H1 (cell line): ENCODE measurements at places on chromosomes 7 and 10. TPM values are rescaled to one million over a fixed set of nuclear protein-coding genes. Genes with fewer than 3 reads are reported as not detected.

LLCFC1 gene
- not detected in 2 replicates for total RNA-seq

ANKRD2 gene
- not detected in 2 replicates for total RNA-seq

ZNF804B gene
- total RNA-seq: not detected in 2 replicates

OPN4 gene
- not detected in 2 replicates for total RNA-seq

MMD2 gene
- total RNA-seq: not detected in 2 replicates

HOXA5 gene
- total RNA-seq: not detected in 2 replicates

- H3K27ac ChIP-seq: no peak overlapping the region
- DNase-seq: no peak
- H3K4me3 ChIP-seq: no peak overlapping the region
- H3K36me3 ChIP-seq: no peaks in the 10 kb centered on the region
- H3K4me1 ChIP-seq: 0 out of 2 replicates have a peak, but pooled peaks cover 4% of the 10 kb centered on the region
Observed at GRCh38 chr10:71241830-71242621, 29.7 kb downstream of the UNC5B start.

DNA sequence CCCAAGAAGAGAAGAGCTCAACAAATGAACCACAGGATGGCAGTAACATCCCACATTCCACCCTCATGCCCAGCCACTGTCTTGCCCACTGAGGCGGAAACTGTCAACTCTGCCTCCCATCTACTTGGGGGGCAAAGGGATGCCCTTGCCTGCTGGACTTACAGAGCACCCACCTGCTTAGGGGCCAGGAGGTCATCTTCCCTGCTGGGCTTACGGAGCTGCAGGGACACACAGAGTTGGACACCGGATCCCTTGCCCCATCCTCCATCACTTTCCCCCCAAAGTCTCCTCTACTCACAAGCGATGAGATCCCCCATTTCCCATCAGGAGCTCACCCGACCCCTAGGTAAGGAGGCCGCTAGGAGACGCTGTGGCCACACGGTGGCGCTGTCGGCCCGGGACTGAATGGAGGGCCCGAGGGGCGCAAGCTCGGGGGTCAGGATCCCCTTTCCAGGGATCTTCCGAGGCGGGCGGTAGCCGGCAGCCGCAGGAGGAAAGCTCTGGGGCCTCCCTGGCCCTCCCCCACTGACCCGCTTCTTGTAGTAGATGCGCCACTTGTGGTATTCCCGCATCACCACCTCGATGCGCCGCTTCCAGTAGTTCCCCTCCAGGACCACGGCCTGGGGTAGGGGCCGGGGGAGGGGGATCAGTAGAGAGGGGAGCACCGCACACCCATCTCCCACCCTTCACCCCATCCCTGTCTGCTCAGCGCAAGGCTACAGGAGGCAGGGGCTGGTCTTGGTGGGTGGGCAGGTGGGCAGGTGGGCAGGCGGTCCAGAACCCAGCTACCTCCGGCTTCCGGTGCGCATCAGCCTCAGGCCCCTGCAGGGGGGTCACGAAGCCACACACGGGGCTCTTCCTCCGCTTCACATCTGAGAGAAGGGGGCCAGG is 17.3 kb downstream of the MLXIPL start:
- no peak overlapping the region for H3K27ac ChIP-seq
- no peak for DNase-seq
- H3K36me3 ChIP-seq: no peaks in the 10 kb centered on the region
- H3K4me1 ChIP-seq: peaks cover 2% of the 10 kb centered on the region

DNA sequence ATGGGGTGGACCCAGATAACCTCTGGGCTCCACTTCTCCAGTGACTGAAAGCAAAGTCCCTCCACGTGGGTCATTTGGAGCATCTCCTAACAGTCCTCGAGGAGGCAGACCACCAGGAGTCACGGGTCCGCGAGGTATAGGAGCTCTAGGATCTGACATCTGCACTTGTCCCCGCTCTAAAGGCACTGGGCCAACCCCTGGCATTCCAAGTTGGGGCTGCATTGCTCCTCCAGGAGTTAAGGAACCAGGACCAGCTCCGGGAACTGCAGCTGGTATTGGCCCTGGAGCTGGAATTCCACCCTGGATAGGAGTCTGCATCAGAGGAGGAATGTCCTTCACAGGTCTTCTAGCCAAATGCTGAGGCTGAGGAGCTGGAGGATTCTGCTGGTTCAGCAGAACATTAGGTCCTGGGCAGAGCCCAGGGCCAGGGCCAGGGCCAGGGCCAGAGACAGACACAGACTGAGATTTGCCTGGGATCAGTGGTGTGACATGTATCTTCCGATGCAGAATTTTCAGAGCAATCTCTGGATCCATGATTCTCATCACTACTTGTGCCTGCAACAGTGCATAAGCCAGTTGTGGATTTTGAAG is 827 bp downstream of the CSTF2T start:
- peak overlapping the region; percentile 100; the same call in 1 of the 2 replicates for H3K27ac ChIP-seq
- no peaks in the 10 kb centered on the region for H3K36me3 ChIP-seq
- H3K4me3 ChIP-seq: peak overlapping the region; percentile 83
- H3K4me1 ChIP-seq: peaks cover 12% of the 10 kb centered on the region
- DNase-seq: no peak

DNA sequence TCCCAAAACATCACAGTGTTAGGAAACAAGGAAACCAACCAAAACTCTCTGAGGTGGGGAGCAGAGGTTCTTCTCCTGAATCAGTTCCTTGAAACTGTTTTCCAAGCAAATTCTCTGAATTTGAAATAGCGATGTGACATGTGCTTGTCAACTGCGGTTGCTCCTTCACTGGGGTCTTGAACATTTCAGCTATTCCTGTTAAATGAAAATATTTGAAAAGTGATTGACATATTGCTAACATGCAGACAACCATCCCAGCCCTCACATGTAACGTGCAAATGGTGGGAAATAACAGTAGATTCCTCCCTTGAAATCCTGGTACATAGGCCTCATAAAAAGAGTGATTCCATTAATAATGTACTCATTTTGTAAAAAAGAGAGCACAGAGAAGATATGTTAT is 15.9 kb downstream of the MKI67 start:
- no peak overlapping the region for H3K27ac ChIP-seq
- DNase-seq: no peak
- H3K4me1 ChIP-seq: no peaks in the 10 kb centered on the region
- H3K4me3 ChIP-seq: no peak overlapping the region
- peaks cover 99% of the 10 kb centered on the region for H3K36me3 ChIP-seq

GRCh38 chr10:76201962-76202361 is 770.5 kb downstream of the LRMDA start:
- H3K36me3 ChIP-seq: no peaks in the 10 kb centered on the region
- no peak overlapping the region for H3K27ac ChIP-seq
- no peak overlapping the region for H3K4me3 ChIP-seq
- no peaks in the 10 kb centered on the region; the same call in 1 of the 2 replicates for H3K4me1 ChIP-seq
- no peaks in the 10 kb centered on the region for H3K27me3 ChIP-seq

- no peak overlapping the region for H3K27ac ChIP-seq
- no peaks in the 10 kb centered on the region for H3K36me3 ChIP-seq
- H3K27me3 ChIP-seq: peaks cover 26% of the 10 kb centered on the region
Observed at GRCh38 chr10:92241158-92241500, 49.7 kb downstream of the CPEB3 start.

- H3K27ac ChIP-seq: no peak overlapping the region
- no peaks in the 10 kb centered on the region for H3K27me3 ChIP-seq
- peaks cover 7% of the 10 kb centered on the region; the same call in 1 of the 2 replicates for H3K4me1 ChIP-seq
Observed at GRCh38 chr7:112137141-112138101, 68.8 kb downstream of the DOCK4 start.

- DNase-seq: peak; percentile 55
- H3K4me3 ChIP-seq: no peak overlapping the region
- H3K36me3 ChIP-seq: no peaks in the 10 kb centered on the region
- peaks cover 2% of the 10 kb centered on the region; the same call in 1 of the 2 replicates for H3K27me3 ChIP-seq
Observed at GRCh38 chr10:101261702-101262101, 32.4 kb upstream of the LBX1 start.

DNA sequence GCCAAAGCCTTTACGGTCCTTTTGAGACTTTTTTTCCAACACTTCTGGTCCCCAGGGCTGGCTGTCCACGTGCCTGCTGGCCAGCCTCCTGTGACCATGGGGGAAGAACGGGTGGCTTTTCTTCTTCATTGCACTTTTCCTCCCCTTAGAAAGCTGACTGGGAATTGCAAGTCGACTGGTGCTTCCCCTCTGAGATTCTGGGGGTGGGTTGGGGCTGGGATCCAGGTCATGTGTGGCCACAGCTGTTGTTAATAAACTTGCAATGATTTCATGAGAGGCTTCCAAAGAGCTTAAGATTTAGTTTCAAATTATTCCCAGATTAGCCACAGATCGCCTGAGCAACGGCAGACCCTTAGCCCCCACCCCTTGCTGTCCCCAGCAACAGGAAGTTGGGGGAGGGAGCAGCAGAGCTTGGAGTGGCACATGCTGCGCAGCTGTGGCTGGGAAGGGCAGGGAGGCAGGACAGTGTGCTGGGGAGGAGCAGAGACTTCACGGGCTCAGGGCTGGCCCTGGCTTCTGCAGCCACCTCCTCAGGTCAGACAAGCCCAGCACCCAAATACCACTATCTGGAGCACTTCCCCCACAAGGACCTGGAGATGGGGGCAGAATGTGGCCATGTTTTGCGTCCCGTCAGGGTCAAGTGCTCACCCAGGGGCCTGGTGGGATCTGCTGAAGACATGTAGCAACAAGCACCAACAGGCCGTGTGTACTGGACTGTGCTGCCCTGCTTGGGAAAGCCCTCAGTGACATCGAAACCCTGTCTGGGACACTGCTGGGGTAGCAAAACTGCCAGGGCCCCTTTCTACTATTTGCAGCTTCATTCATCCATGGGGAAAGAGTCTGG is 147.1 kb downstream of the RNF216 start:
- H3K36me3 ChIP-seq: no peaks in the 10 kb centered on the region
- H3K27ac ChIP-seq: no peak overlapping the region
- peak overlapping the region; percentile 31; the same call in 1 of the 2 replicates for H3K4me3 ChIP-seq
- peaks cover 35% of the 10 kb centered on the region for H3K4me1 ChIP-seq

DNA sequence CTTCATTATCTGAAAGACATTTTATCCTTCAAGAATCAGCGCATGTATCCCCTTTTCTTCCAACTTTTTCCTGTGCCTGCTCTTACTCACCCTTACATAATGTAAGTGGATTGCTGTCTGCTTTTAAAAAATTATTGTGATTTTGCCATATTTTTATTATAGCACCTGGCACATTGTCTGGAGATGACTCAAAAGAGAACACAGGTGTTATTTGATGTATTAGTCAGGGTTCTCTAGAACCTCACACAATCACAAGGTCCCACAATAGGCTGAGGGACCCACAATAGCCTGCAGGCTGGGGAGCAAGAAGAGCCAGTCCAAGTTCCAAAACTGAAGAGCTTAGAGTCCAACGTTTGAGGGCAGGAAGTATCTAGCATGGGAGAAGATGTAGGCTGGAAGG is 390.0 kb downstream of the EXOC4 start:
- H3K4me1 ChIP-seq: no peaks in the 10 kb centered on the region
- H3K4me3 ChIP-seq: no peak overlapping the region
- no peak for DNase-seq
- H3K27me3 ChIP-seq: no peaks in the 10 kb centered on the region
- H3K27ac ChIP-seq: no peak overlapping the region

DNA sequence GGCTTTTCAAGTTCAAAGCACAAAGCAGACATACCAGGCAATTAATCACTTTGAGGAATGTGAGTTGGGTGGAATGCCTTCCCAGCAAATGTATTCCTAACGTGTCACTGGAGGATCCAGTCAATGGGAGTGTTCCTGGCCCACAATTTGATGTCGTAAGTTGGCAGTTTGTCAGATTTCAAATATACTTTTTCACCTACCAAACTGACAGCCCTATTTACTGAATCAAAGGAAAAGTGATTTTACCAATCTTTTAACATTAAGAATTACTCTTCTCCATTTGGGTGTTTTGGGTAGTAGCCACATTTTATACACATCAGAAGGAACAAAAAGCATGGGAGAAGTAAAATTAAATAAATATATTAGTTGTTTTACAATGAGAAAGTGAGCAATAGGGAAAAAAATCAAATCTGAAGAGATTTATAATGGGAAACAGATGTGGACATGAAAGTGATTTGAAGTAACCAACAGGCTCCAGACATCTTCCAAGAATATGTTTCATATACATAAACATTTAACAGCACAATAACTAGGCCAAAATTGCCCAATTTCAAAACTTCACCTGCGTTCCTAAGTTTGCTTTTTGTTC is 222.9 kb downstream of the MTERF1 start:
- H3K4me3 ChIP-seq: no peak overlapping the region
- no peak overlapping the region for H3K27ac ChIP-seq
- no peaks in the 10 kb centered on the region for H3K27me3 ChIP-seq
- no peak for DNase-seq
- H3K36me3 ChIP-seq: no peaks in the 10 kb centered on the region
- H3K4me1 ChIP-seq: no peaks in the 10 kb centered on the region

DNA sequence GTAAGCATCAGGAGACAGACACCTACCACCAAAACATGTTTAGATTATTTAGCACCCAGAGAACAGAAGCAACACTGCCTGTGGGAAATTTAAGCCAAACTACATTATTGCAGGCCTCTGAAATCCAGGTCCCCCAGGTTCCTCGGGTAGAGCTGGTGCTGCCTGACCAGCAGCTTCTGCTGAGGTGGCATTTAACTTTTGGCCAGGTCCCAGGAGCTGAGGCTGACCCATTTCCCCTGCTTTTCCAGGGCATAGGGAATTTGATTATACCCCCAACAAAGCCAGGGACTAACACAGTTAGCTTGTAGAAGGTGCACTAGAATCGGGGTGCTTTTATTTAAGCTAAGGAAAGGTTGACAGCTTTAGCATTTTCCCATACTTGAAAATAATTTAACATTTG is 4.7 kb downstream of the LRRC4 start:
- no peak overlapping the region for H3K27ac ChIP-seq
- peaks cover 4% of the 10 kb centered on the region; the same call in 1 of the 2 replicates for H3K36me3 ChIP-seq
- H3K4me3 ChIP-seq: no peak overlapping the region
- peaks cover 11% of the 10 kb centered on the region for H3K4me1 ChIP-seq

DNA sequence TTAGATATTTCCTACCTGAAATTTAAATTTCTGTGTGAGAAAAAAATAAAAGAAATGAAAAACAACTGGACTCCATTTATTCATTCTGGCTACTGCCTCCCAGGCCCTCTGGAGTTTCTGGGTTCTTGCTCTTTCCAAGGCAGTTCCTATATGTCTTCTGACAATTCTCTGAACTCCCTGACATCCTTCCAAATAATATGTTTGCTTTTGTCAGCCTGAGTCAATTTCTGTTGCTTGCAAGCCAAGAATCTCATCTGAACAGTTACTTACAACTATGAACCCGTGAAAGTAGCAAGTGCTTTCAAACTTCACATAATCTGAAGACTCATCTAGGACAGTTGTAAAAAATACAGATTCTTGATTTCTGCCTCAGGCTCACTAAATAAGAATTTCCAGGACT is 216.7 kb upstream of the NPVF start:
- no peaks in the 10 kb centered on the region for H3K4me1 ChIP-seq
- no peak overlapping the region for H3K27ac ChIP-seq
- H3K36me3 ChIP-seq: no peaks in the 10 kb centered on the region
- no peak overlapping the region for H3K4me3 ChIP-seq
- no peak for DNase-seq

DNA sequence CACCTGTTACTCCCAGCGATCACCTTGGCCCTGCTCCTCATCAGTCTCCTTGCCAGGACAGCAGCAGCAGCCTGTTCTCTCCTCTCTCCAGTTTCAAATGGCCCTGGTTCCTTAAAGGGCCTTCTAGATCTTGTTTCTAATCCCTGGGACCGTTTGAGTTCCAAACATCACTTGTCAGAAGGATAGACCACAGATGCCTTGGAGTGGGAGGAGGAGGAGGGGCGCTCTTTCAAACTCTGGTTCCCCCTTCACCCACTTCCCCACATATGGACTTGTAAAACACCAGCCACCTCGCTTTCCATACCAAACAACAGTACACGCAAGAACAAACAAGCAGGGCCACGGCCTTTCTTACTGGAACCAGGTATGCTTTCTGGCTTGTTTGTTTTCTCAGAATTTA is 104.8 kb downstream of the PLXNA4 start:
- DNase-seq: no peak
- no peak overlapping the region for H3K4me3 ChIP-seq
- H3K27me3 ChIP-seq: no peaks in the 10 kb centered on the region
- H3K4me1 ChIP-seq: peaks cover 21% of the 10 kb centered on the region
- no peak overlapping the region for H3K27ac ChIP-seq
